ENCODE measurements at places on chromosomes 4 and X.

GRCh38 chr4:157728215-157728614 is 444.6 kb downstream of the GASK1B start:
- DNase-seq: no peak

DNA sequence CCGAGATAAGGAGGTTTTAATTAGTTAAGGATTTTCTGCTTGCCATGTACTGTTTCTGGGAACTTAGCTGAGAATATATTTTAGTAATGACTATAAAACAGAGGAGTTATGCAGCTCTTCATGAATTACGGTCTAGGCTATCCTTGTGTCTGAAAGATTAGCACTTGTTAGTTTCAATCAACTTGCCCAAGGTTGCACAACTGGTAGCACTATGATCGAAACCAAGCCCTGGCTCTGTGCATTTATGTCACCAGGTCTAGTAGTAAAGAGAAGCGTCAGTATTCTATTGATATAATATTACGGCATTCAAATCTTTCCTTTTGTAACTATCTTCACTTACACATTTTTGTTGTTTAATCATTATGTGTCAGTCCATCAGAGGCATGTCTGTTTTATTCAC is 176.0 kb downstream of the TLL1 start:
- no peak for DNase-seq

- DNase-seq: no peak
Observed at GRCh38 chr4:60962286-60962685, 237.8 kb upstream of the ADGRL3 start.

- DNase-seq: no peak
Observed at GRCh38 chr4:68871809-68872642, 56.2 kb downstream of the UGT2B10 start.

DNA sequence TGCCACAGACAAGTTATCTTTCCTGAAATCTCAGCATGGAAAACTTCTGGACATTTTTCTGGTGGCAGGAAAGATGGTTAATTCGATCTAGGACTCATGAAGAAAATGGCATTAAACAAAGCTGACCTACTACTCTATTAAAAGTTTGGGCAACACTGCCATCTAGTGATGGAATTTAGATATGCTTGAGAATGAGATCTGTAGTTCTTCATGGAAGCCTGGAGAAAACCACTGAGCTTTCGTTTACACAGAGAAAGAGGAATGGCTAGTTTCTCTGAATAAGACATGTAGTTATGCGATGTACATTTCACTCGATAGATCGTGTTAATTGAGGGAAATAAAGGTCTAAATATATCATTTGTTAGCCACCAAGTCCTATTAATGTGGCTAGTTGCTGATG is 51.7 kb upstream of the CHRDL1 start:
- DNase-seq: peak; percentile 42

- DNase-seq: no peak
Observed at GRCh38 chr4:144894573-144894972, 203.4 kb downstream of the ANAPC10 start.

DNA sequence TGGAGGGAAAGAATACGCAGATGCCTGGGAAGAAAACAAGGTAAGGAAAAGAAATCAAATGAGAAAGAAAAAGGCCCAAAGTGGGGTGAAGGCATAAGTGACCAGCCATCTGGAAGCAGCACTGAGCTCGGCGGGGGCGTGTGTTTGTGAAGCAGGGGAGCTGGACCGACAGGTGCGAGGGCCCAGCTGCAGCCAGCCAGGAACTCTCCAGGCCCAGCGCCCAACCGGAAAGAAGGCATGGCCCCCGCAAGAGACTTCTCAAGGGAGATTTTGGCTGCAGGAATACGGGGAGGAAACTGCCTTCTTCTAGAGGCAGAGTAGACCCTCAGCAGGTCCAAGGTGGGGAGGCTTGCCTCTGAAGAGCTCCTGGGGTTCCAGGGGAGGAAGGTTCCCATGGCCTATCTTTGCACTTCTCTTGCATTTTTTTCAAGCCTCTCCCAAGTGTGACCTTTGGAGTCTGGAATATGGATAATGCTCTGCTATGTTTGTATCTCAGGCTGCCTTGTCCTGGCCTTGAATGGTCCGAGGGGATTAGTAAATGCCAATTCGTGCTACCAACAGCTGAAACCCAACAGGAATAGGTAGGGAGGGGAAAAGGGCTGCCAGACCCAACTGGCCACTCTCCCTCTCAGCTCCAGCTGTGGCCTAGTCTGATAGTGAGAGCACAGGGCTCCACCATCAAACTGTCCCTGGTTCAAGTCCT is 10.8 kb upstream of the CITED1 start:
- DNase-seq: no peak

- DNase-seq: no peak
Observed at GRCh38 chr4:23166919-23167318, 474.2 kb downstream of the GBA3 start.

DNA sequence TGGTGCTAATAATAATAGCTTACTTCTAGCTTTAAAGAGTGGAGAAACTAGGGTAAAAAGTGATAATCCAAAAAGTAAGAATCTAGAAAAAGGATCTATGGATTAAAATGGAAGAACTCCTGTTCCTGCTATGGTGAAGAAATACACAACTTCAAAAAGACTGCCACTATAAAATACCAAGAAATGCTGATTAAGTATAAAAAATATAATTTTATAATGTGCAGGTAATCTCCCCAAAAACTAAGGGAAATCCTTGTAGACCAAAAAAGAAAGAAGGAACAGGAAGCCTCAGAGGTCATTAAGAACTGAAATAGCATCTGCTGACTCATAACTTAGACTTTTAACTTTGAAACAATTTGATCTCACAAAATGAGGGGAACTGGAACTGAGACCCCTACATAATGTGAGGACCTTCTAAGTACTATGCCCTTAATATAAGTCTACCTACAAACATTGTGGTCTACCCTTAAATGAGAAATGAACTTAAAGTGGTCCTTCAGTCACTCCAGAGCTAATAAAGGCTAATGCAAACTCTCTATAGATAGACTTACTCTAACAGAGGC is 50.6 kb upstream of the SRPX start:
- no peak for DNase-seq

- DNase-seq: peak; percentile 2
Observed at GRCh38 chr4:61068745-61069144, 131.4 kb upstream of the ADGRL3 start.

DNA sequence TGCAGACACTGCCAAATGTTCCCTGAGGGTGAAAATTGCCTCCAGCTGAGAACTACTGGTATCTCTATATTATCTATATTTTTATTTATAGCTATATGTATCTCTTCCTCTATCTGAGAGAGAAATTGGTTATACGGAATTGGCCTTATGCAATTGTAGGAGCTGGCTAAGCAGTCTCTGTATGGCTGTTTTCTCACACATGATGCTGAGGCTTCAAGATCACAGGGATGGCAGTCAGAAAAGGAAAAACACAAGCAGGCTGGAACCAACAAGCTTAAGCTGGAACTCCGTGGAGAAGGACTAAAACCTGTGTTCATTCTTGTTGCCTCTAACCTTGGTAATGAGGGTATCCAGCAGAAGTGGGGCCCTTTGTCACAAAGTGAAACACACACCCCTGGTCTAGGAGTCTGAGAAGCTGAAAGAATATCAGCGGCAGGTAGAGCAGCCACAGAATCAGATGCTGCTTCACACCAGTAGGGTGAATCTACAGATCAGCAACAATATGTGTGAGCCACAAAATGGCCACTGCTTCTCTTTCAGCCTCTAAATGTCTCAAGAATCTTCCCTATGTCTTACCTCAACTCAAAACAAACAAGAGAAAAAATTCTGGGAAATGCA is 166.5 kb upstream of the PPP1R2C start:
- DNase-seq: no peak

DNA sequence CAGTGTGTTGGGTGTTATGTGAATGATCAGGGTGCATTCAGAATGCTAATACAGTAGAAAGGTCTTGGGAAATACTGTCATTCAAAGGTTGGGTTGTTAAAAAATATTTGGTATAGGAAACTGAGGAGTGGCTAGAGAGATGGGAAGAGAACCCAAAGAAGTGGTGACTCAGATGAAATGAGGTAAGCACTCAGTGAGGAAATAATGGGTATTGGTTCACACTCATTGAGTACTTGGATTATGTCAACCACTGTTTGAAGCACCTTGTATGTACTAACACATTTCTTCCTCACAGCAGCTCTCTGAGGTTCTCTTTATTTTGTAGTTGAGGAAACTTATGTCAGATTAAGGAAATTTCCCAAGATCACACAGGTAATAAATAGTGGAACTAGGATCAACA is 40.8 kb upstream of the NUDT6 start:
- DNase-seq: no peak

DNA sequence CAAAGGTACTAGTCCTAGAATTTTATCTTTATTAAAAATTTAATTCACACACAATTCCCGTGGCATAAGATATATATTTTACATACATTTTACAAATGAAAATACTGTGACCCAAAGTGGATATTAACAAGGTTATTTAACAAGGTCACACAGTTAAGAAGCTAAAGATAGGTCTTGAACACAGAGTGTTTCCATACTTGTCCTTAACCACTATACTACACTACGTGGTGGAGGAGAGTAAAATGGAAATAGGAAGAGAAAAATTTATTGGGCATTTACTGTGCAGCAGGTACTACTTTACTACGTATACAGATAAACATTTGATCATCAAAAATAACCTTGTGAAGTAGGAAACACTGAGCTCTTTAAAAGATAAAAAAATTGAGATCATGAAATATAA is 14.8 kb downstream of the TECRL start:
- DNase-seq: no peak

GRCh38 chr4:84767168-84767567 is 184.2 kb downstream of the CDS1 start:
- no peak for DNase-seq

DNA sequence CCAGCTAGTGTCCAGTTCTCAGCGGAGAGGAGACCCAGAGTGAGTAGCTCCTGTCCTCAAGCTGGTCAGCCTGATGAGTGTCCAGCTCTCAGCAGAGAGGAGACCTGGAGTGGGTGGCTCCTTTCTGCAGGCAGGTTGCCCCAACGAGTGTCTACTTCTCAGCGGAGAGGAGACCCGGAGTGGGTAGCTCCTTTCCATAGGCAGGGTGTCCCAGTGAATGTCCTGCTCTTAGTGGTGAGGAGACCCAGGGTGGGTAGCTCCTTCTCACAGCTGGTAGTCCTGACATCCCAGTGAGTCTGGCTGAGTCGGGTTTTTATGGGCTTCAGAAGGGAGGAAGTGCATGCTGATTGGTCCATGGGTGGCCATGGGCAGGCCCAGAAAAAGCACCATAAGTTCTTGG is 55.7 kb upstream of the NUDT6 start:
- no peak for DNase-seq

GRCh38 chr4:139913995-139914598 is 239.9 kb downstream of the MAML3 start:
- no peak for DNase-seq

GRCh38 chr4:122711919-122712318 is 20.6 kb upstream of the BBS12 start:
- no peak for DNase-seq

GRCh38 chrX:129983575-129984110 is 1.2 kb downstream of the BCORL1 start:
- DNase-seq: no peak

GRCh38 chr4:143357161-143357845 is 20.6 kb downstream of the GAB1 start:
- peak; percentile 66 for DNase-seq

GRCh38 chr4:47597696-47598095 is 112.6 kb downstream of the ATP10D start:
- peak; percentile 39 for DNase-seq

DNA sequence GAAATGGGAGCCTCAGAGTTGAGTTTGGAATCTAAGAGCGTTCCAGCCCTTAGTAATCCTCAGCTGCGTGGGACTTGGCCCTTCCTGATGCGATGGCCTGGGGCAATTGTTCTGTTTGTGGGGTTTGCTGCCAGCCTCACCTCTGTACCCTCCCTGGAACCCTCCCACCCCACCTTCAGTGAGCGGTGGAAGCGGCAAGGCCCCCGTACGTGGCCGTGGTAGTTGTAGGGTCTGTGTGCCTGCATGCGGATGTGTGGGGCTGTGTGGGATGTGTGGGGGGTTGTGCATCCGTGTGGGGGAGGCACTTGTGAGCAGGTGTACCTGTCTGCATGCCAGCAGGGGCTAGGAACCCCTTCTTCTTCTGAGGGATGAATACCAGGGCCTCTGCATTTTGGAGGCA is 65.4 kb upstream of the ADRA2C start:
- no peak for DNase-seq

GRCh38 chrX:133007458-133007857 is 49.0 kb upstream of the HS6ST2 start:
- DNase-seq: no peak

DNA sequence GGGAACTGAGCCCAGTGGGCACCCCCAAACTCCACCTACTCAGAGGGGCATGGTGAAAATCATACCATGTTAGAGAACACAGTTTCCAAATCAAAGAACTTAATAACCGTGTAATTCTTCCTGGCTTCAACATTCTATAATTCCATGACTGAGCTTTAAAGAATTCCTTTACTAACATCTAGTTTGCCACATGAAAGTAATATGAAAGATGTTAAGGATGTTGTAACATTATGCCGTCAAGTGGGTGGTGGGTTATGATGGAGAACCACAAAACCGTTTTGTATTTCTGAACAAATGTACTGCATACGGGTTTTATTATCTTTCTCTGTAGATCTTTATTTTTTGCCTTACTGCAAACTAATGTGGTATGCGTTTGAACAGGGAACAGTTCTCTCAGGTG is 549.0 kb upstream of the MAGEB2 start:
- peak; percentile 77 for DNase-seq

GRCh38 chr4:176753049-176753448 is 39.7 kb downstream of the VEGFC start:
- DNase-seq: no peak
